AG09319 (cell line): ENCODE measurements at places on chromosomes 5 and 9.

DNA sequence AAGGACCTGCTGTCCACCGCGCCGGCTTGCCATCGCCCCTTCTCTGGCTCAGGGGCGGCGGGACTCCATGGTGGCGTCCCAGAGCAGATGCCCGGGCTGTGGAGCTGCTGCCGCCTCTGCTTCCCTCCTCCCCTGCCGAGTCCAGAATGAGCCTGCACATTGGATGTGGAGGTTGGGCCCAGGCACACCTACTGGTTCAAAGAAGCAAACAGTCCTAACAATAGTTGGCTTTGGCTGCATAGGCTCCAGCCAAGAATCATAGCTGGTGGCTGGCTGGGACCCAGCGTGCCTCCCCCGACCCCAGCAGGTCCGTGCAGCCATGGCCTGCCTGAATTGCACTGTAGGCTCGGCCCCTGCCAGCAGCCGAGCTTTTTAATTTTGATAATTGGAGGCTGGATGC, 25.8 kb downstream of the ADAMTSL2 start:
- no peak for DNase-seq

- peak; percentile 0 for DNase-seq
These were observed 199.1 kb upstream of the MPDZ start for GRCh38 chr9:13478639-13479038.

- DNase-seq, result peak; percentile 73
These were observed 219.1 kb downstream of the MED10 start for GRCh38 chr5:6158974-6159831.

- DNase-seq, result no peak
These were observed 63.2 kb downstream of the CFAP90 start for GRCh38 chr5:7787770-7788169.

DNA sequence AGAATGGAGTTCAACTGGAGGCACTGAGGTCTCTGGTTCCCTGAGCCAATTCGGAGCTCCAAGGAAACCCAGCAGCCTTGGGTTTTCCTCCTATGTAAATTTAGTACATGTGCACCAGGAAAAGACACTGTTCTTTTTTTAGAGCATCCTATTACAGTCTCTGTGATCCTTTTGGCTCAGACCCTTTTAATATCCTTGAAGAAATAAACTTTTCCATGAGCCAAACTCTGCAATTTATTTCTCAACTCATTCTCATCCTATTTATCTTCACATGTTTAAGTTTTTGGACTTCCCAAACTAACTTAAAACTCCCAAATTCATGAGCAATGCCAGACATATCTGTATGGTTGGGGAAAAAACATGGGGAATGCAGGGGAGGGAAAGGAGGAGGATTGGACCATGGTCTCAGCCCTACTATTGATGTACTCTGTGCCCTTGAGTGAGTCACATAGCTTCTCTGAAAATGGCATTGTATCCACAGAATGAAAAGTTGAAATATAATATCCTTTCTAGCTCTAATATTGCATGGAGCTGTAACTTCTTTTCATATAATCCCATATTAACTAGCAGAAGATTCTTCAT, 76.6 kb downstream of the PAPPA start:
- DNase-seq, result no peak

DNA sequence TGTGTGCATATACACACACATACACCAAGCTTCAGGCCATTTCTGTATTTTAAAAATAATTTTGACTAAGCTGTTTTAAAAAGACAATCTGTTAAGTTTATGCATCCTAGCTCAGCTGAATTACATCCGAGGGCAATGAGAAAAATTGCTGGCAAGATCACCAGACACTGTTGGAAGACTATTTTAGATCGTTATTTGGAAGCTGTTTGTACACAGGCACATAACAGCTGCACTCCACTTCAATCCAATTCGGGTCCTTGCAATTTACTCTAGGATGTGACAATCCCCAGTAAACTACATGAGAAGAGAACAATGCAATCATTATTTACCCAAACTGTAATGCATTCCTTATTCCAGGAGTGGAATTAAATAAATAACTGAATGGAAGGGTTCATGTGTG, 79.3 kb upstream of the RASA1 start:
- no peak for DNase-seq

DNA sequence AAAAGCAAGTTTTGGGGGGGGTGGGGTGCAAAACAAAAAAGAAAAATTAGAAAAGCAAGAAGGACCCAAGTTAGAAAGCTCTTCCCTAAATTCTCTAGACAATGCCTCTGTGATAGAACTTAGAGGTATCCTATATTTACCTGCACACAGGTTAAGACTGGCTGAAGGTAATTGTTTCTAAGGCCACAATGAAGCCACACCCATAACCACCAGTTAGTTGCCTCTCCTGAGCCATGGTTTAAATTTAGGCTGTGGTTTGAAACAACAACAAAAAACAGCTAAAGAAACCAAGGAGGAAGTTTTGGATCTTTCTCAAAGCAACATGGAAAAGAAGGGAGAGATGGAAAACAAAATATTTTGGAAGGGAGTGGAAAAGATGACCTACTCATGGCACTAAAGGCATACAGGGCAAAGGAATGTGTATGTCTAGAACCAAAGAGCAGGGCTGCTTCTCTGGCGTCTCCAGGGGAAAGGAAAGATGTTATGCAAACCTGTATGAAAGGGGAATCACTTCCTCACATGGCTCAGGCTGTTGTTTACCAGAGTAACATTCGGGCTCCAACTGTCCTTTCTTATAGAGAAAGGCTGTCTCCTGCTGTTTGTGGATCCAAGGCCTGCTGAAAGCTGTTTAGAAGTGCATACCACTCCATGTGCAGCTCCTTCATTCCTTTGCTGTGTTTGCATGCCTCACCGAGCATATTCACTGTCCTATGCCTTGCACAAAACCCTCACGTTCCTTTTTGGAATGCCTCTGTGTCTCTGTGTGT, 408.9 kb upstream of the MPDZ start:
- no peak for DNase-seq

- DNase-seq, result no peak
These were observed 72.1 kb downstream of the PGM5 start for GRCh38 chr9:68428481-68428880.

- no peak for DNase-seq
These were observed 87.3 kb upstream of the ZNF618 start for GRCh38 chr9:113788616-113789330.

GRCh38 chr9:108816037-108816436, 39.7 kb downstream of the ACTL7B start:
- no peak for DNase-seq

GRCh38 chr5:174294891-174295620, 249.6 kb downstream of the NSG2 start:
- DNase-seq, result no peak

DNA sequence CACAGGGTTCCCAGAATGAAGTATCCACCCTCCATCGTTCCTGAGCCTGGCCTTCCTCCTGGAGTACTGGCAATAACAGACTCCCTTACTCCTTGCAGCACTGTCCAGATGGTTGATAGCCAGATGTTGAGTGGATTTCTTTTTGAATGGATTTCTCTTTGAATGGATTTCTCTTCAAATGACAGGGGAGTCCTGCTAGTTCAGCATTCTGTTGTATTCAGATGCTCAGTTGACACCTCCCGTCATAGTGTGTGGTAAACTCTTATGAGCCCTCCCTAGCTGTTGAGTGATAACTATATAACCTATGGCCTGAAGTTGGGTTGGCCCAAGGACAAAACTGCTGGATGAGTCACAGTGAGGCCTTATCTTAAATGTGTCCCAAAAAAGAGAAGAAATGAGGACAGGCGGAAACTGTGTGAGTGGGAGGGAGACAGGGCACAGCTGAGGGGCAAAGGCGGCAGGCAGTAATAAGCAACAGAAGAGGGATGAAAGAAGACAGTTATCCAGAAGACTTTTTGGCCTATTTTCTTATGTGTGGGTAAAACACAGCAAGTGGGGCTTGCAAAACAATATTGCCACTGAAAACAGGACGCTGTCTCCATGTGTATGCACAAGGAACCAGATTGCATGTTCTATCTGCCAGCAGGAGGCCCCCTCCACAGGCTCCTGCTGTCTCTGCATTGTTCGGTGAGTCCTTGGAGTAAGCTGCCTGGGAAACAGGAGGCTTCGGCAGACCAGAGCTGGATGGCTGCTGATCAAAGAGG, 209.5 kb upstream of the S1PR3 start:
- DNase-seq, result no peak

DNA sequence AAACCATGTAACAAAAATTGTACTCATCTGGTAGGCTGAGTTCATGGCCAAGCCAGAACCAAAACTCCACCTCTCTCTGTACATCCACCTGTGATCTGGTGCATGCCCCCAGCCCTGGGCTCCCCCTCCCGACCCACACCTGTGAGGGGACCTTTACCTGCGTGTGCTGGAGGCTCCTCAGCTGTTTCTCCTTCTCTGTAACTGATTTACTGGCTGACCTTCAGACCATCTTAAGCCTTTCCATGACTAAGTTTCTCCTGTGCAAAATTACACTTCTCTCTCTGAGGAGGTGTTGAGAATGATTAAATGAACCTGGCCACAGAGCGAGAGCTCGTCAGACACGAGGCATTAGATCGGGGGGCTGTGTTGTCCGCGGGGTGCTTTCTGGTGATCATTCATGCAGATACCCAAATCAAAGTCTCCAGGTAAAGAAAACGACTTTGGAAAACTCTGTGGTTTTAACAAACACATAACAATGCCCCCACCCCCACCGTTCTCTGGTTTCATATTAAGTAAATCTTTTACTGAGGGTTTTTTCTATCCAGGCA, 136.4 kb downstream of the SEMA5A start:
- no peak for DNase-seq

GRCh38 chr9:3980771-3981170, 319.1 kb downstream of the GLIS3 start:
- DNase-seq, result no peak

DNA sequence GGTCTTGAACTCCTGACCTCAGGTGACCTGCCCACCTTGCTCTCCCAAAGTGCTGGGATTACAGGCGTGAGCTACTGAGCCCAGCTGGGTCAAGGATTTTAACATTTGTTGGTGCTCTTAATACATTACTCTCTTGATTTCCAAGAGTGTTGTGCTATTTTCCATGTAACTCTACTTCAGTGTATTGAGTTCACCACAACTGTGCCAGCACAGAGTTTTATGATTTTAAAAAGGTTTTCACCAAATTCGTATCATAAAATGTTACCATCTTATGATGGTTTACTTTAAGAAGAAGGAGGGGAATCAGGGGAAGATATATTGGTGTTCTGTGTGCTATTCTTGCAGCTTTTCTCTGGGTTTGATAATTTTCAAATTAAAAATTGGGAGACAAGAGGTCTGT, 6.6 kb upstream of the ADGRD2 start:
- DNase-seq, result no peak

- DNase-seq, result no peak
These were observed 23.0 kb downstream of the FRRS1L start for GRCh38 chr9:109143881-109144562.

- DNase-seq, result no peak
These were observed 5.4 kb downstream of the ATP10B start for GRCh38 chr5:160846642-160847041.

GRCh38 chr5:92761585-92761984, 819.4 kb downstream of the NR2F1-AS1 start:
- DNase-seq, result no peak

DNA sequence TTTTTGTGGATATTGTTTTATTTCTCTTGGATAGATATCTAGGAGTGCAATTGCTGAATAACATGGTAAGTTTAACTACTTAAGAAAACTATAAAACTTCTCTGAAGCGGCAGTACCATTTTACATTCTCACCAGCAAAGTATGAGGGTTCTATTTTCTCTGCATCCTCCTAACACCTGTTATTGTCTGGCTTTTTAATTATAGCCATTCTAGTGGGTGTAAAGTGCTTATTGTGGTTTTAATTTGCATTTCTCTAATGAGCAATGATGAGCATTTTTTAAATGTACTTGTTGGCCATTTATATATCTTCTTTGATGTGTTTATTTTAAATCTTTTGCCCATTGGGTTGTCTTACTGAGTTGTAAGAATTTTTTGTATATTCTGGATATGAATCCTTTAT, 28.7 kb downstream of the SMIM32 start:
- DNase-seq, result no peak
